ENCODE measurements at places on chromosomes 16 and 17.

GRCh38 chr17:10724546-10725195 lies 5.2 kb downstream of the TMEM220 start:
- no peak for DNase-seq

- no peak for DNase-seq
These were observed 10.6 kb downstream of the CDH11 start for GRCh38 chr16:65111306-65111705.

DNA sequence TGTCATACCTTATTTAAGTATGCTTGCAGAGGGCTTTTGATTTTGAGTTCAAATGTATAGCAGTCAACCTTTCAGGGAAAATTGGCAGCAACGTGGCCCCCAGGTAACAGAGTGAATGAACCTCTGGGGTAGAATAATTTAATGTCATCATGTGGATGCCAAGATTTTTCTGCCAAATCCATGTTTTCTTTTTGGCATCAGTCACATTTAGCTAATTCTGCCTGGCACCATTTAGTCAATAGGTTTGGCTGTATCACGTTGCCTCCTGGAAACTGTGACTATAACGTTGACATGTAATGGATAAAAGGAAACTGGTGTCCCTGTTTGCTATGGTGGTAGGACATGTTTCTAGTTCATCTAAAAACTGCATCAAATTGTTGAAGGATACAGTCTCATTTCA lies 115.5 kb downstream of the HS3ST2 start:
- DNase-seq: no peak

GRCh38 chr17:38554430-38555350 lies 51.1 kb downstream of the SRCIN1 start:
- no peak for DNase-seq

GRCh38 chr16:72021043-72021442 lies 12.5 kb downstream of the DHODH start:
- DNase-seq: no peak

DNA sequence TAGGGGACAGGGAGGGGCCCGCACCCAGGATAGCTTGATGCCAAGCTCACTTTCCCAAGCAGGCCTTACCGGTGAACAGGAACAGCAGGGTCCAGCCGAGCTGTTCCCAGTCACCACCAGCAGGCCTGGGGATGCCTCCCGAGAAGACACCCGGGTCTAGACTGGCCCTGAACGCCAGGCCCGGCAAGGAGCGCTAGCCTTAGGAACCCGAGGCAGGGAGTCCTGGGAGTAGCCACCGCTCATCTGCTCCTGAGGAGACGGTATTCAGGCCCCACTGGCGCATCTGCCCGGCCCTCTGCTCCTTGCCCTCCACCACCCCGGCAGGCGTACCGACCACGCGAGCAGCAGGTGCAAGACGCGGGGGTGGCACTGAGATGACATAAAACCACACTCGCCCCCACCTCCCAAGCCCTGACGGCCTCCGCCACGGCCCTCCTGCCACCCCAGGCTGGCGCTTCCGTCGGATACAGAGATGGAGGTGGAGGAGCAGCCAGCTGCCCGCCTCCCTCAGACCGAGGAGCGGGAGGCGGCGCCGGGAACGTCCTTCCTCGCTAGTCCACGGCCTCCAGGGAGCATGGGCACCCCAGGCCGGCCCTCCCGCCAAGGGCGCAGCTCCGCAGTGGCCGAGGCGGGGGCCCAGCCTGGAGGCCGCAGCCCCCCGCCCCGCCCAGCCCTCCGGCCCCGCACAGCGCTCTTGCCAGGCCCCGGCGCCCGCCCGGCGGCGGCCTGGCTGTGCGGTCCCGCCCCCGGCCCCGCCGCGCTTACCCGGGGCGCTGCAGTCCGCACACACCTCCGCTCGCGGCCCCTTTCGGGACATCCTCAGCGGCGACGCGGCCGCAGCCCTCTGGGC lies 661 bp downstream of the GIT1 start:
- DNase-seq: no peak

- DNase-seq: no peak
These were observed 12.1 kb downstream of the LPO start for GRCh38 chr17:58250344-58251011.

- DNase-seq: no peak
These were observed 26.8 kb upstream of the CIBAR2 start for GRCh38 chr16:85138825-85139627.

All from renal cortex interstitium (tissue), 15 donors.